H9 (cell line): ENCODE measurements at places on chromosomes 3 and 15.

- DNase-seq, result no peak
These were observed 28.6 kb downstream of the WNT7A start for GRCh38 chr3:13851091-13851849.

DNA sequence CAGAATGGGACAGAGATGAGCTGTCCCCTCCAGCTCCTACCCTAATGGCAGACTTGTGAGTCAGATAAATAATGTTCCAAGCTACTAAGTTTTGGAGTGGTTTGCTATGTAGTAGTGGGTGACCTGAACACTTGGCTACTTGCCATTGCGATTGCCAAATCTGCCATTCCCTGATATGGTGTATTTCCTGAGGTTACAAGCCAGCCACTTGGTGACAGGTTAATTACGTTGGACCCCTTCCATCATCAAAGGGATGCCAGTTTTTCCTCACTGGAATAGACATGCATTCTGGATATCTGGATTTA is 33.6 kb downstream of the MORF4L1 start:
- DNase-seq, result no peak

DNA sequence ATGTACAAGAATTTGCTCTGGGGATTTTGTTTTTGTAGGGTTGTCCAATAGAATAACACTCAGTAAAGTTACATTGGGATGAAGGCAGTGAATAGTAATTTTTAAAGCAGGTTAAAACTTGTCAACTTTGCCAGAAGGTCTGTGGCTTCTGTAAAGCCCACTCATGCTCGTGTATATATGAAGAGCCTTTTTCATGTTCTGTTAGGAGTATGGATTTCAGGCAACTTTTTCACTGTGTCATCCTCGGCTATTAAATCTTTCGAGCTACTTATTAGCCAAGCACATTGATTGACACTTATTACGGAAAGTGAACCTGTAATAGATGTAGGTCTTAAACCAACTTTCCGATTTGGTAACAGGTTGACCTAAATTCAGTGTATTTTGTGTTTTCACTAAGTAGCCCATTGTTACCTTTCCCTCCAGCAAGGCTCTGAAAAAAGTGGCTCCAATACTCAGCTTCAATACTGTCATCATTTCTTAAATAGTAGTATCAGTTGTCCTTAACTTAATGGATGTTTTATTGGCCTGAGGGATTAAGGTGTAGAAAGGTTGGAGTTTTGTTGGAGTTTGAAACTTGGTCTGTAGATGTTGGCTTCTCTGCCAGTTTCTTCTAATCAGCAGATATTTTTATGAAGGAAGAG is 1.7 kb downstream of the PAK2 start:
- no peak for DNase-seq

GRCh38 chr3:141000027-141000663 is 51.0 kb upstream of the SPSB4 start:
- DNase-seq, result peak; percentile 84

- no peak for DNase-seq
These were observed 81.9 kb upstream of the ADAMTSL3 start for GRCh38 chr15:83571820-83572707.

- no peak for DNase-seq
These were observed 587.4 kb upstream of the MDFIC2 start for GRCh38 chr3:70899816-70900215.

GRCh38 chr15:65362491-65362890 is 15.3 kb downstream of the IGDCC3 start:
- DNase-seq, result no peak

- DNase-seq, result no peak
These were observed 110.8 kb downstream of the IGF2BP2 start for GRCh38 chr3:185714085-185714484.

GRCh38 chr3:101913168-101913567 is 63.9 kb downstream of the NFKBIZ start:
- DNase-seq, result no peak

DNA sequence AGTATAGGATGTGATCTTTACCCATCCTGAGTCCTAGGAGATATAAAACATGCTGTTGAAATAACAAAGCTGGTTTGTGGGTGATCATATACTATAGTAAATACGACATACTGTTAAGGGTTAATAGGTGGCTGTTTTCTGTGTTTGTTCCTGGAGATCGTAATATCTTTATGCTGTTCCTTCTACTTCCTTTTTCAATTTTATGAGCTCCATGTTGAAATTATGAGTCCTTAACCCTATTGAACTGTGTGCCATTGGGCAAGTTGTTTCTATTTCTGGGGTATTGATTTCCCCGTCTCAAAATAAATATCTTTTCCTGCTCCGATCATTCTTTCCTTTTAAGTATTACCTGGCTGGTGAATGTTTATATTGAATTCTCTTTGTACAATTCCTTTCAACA is 115.1 kb downstream of the LPP start:
- no peak for DNase-seq

- DNase-seq, result no peak
These were observed 139.0 kb downstream of the MCTP2 start for GRCh38 chr15:94370206-94370935.

GRCh38 chr3:46917257-46917656 is 39.7 kb downstream of the PTH1R start:
- no peak for DNase-seq
